ENCODE measurements at places on chromosomes 1 and 21.
A peak's percentile ranks its signal among the peaks of the same experiment; 100 is the strongest.

- DNase-seq, result no peak
Measured at GRCh38 chr1:90370686-90371447, 346.2 kb downstream of the BARHL2 start.

DNA sequence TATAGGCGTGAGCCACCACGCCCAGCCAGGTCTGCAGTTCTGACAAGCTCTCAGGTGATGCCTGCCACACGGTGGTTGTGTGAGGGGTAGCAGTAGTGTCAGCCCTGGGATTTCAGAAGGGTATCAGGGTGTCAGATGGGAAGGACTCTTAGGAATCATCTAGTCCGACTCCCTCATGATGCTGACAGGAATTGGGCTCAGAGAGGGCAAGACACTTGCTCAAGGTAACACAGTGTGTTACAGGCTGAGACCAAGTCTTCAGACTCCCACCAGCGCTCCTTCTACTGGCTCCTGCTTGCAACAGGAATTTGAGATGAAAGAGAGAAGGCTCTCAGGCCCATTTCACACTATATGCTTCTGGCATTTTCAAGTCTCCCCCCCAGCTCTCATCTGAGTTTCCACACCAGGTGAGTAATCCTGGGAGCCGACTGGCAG is 6.9 kb downstream of the HTR1D start:
- no peak for DNase-seq

GRCh38 chr1:100607628-100608240 is 69.8 kb downstream of the GPR88 start:
- no peak for DNase-seq

DNA sequence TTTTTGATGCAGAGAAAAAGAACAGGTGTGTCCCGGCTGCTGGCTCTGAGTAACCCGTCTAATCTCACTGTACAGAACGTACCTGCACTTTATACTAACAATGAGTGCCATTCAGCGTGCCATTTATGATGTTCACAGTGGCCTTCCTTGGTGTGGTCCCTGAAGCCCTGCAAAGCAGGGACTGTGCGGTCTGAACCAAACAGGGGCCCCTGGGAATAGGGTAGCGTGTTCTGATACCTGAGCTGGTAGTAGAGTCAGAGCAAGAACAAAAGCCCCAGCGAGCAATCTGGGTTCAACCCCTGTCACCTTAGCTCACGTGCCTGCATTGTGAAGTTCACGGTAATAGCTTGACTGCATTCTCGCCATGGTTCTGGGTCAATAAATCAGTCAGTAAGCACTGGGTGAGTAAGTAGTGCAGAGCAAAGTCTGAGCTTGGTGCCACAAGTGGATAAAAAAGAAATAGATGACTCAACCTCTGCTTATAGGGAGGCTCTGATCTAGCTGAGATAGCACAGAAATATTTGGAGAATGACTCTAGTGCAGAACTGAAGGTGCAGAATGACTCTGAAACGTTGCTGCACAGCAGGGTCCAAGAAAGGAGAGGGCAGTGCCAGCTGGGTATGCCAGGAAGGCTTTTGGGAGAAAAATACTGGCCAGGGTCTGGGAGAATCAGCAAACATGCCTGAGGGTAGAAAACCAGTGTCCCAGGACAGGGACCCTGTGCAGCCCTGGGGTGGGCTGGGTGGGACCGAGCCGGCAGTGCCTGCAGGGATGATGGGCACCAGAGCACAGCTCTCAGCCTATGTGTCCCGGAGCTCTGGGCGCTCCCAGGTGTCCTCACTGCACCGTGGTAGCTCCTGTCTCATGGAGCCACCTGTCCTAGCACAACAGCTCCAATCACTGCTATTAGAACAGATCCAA is 125.9 kb downstream of the RHOU start:
- DNase-seq, result peak; percentile 88

GRCh38 chr1:171191992-171192391 is 6.9 kb downstream of the FMO2 start:
- DNase-seq, result no peak

GRCh38 chr1:64502931-64503330 is 33.0 kb downstream of the CACHD1 start:
- DNase-seq, result no peak

GRCh38 chr1:105386489-105386888 is 1636.8 kb downstream of the AMY1C start:
- no peak for DNase-seq

DNA sequence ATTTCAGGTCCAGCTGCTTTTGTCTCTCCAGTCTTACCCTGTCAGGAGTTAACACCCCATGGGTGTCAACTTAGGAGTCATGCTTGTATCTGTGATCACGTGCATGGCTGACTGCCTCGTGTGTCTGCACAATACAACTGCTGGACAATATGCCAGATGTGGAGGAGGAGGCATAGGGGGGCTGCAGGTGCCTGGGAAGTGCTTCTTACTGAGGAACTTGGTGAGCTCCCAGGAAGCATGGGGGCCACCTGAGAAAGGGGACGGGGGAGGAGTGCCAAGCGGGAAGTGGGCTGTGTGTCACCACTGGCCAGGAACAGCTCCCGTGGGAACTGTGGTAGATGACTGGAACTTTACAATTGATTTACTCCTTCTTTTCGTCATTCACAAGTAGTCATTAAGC is 9.5 kb downstream of the RHEX start:
- no peak for DNase-seq

GRCh38 chr1:182682898-182683501 is 1.4 kb downstream of the RGS8 start:
- DNase-seq, result no peak

- no peak for DNase-seq
Measured at GRCh38 chr1:200676829-200677228, 7.1 kb upstream of the DDX59 start.

GRCh38 chr1:201245082-201245481 is 38.2 kb upstream of the PKP1 start:
- DNase-seq, result no peak

DNA sequence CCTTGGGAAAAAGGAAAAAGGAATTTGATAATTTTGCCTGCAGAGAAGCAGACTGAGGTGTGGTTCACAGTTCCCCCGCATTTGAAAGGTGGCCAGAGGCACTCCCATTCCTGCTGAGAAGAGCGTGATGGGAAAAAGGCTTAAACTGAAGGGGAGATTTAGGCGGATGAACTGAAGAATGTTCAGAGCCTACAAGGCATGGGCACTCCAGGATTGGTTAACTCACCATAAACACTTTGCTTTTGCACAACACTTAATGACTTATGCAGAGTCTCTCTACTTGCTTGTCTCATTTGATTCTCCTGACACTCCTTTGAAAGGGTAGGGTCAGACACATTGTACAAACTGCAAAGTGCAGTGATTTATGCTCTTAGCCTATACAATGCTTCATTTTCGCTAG is 119.6 kb upstream of the RUNX1 start:
- no peak for DNase-seq

DNA sequence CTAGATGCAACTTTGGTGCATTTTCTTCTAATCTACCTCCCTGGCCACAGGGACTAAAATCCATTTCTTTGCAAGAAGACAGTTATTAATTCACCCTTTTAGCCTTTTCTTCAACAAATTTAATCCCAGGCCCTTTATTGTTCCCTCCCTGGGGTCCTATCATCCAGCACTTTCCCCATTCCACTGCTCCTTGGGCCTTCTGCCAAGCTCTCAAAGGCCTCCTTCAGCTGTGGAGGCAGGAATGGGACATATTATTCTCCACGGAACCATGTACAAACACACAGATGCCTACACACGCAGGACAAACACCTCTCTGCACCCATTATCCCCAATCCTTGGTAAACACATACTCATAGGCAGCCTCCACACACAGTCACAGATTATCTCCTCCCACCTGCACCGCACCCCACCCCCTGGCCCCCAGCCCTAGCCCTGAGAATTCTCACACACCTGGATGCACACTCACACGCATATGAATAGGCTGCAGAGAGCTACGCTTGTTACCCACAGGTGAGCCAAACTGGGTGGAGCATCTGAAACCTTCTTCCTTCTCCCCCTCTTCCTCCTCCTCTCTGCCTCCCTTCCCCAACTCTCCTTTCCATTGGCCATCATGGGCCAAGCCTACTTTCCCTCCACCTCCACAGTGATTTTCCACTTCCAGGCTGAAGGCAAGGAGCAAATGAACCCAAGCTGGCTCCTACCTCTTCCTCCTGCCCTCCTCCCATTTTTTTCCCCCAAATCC is 11.7 kb downstream of the TAGLN2 start:
- DNase-seq, result no peak

DNA sequence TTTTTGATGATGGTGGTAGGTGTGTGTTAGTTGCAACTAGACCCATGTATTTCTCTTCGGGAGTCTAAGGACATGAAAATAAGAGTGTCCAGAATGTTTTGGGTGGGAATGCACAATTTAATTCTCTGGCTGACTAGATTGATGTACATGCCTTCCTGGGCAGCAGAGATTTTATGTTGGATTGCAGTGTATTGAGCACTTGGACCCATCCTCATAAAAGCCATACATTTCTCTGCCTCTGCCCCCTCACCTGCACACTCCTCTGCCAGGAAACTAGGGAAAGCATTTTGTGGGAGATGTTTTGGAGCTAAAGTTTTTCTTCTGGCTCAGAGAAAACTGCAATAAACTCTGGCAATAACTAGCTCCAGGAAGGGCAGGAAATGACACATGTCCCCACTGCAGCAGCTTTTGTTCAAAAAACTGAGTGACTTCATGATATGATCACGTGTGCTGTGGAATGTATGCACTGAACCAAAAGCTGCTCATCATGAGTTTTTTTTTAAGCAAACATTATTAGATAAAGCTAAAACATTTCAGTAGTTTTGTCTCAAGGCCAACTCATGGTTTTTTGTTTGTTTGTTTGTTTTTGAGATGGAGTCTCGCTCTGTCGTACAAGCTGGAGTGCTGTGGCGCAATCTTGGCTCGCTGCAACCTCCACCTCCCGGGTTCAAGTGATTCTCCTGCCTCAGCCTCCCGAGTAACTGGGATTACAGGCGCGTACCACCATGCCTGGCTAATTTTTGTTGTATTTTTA is 17.6 kb downstream of the RIT1 start:
- peak; percentile 88 for DNase-seq

- DNase-seq, result no peak
Measured at GRCh38 chr21:42580076-42580792, 66.6 kb downstream of the SLC37A1 start.

DNA sequence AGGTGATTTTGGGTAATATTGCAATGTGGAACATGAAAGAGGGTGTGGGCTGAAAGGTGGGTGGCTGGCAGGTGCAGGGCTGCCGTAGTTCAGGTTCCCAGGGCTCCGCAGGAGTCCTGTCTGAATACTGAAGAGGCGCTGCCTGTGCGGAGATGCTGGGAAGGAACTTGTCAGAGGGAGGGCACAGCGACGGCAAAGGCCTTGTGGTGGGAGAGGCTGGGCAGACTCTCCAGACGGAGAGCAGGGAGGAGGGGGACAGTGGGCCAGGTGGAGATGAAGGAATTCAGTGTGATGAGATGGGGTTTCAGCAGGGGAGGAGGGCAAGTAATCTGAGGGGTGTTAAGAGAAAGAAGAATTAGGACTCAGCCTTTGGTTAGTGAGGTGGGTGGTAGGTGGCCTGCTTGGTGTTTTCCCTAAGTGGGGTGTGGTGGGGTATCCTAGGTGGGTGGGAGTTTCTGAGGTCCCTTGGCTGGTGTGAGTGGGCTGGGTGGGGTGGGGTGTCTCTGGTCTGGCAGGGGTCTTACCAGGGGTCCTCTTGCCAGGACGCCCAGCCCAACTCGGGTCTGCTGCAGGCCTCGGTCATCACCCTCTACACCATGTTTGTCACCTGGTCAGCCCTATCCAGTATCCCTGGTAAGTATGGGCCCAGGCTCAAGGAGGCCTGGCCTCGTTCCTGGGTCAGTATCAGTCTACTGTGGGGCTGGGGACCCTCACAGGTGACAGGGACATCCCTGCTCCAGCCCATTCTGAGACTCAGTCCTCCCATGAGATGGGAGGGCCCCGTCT is 15.6 kb downstream of the SERINC2 start:
- no peak for DNase-seq

- no peak for DNase-seq
Measured at GRCh38 chr21:41411449-41412089, 14.5 kb upstream of the MX1 start.

- DNase-seq, result peak; percentile 100
Measured at GRCh38 chr1:8097077-8097799, 71.1 kb upstream of the ERRFI1 start.

DNA sequence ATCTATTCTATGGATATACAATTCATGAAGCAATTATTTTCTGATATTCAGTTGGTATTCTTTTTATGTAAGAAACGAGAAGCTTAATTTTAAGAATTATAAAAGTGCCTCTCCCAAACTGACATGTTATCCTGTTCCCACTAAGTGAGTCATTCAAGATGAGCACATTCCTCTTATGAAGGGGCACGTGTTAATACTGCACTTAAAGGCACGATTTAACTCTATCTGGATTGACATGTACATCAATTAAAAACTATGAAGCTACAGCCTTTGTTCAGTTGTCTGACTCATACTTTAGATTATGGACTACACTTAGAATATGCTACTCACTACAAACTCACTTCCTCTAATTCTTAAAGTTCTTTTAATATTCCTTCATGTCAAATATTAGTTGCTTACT is 111.6 kb downstream of the CYYR1 start:
- DNase-seq, result no peak

- no peak for DNase-seq
Measured at GRCh38 chr1:53321366-53321765, 6.5 kb downstream of the LRP8 start.

GRCh38 chr1:151807766-151808165 is 2.5 kb upstream of the LINGO4 start:
- DNase-seq, result no peak

DNA sequence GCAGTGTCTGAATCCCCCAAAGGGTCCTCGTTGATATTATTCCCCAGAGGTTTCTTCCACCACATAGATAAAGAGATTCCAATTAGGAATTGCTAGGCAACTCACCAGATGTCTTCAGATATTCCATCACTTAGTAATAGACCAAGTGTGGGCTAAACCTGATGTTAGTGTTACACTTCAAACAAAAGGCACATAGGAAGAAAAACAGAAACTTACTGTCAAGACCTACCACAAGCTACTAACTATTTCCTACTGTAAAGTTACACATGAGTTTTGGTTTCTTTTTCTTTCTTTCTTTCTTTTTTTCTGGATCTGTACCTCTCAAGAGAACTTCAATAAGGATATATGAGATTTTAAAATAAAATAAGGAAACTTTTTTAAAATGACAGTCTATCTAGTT is 879.1 kb upstream of the NEGR1 start:
- DNase-seq, result no peak

Data from HCEC 1CT (cell line).